ENCODE measurements at places on chromosomes 5 and 9.

GRCh38 chr5:52769061-52769460, 18.7 kb upstream of the ITGA1 start:
- DNase-seq = no peak

GRCh38 chr9:83284746-83285145, 221.8 kb upstream of the RASEF start:
- DNase-seq = no peak

DNA sequence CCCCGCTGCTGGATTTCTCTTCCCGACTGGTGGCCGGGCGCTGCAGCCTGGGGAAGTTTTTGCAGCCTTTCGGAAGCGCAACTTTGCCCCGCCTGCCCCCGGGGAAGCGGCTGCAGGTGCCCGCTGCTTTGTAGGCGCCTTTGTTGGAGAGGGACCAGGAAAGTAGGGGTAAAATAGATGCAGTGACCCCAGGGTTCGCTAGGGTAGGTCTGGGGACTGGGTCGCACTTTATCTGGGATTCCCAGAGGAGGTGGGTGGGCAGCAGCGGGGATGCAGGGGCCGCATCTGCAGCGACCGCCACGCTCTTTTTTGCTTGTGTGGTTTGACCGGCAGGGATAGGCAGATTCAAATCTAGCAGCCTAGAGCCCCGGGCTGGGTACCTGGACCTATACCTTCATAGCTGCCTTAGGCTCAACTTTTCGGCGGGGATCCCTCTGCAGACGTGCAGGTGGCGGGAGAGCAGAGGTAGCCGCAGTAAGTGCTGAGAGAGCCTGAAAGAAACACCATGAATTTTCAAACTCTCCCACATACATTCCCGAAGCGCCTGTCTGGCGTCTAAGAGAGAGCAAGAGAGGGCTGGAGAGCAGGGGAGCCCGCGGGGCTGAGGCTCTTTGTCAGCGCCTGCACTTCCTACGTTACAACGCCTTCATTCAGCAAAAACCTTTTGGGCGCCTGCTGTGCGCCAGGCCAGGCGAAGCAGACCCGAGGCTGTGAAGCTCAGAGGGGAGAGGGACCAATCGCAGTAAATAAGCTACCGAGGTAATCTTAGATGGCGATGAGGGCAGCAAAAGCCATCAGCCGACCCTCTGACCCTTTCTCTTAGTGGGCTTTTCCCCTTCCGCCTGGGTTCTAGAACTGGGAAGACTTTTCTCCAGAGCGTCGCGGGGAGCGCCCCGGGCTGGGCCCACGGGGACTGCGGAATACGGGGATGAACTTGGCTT, 642 bp downstream of the SV2C start:
- peak; percentile 77 for DNase-seq

- no peak for DNase-seq
Measured at GRCh38 chr5:159510282-159510681, 180.0 kb upstream of the IL12B start.

- no peak for DNase-seq
Measured at GRCh38 chr9:86667307-86667706, 280.0 kb downstream of the GAS1 start.

DNA sequence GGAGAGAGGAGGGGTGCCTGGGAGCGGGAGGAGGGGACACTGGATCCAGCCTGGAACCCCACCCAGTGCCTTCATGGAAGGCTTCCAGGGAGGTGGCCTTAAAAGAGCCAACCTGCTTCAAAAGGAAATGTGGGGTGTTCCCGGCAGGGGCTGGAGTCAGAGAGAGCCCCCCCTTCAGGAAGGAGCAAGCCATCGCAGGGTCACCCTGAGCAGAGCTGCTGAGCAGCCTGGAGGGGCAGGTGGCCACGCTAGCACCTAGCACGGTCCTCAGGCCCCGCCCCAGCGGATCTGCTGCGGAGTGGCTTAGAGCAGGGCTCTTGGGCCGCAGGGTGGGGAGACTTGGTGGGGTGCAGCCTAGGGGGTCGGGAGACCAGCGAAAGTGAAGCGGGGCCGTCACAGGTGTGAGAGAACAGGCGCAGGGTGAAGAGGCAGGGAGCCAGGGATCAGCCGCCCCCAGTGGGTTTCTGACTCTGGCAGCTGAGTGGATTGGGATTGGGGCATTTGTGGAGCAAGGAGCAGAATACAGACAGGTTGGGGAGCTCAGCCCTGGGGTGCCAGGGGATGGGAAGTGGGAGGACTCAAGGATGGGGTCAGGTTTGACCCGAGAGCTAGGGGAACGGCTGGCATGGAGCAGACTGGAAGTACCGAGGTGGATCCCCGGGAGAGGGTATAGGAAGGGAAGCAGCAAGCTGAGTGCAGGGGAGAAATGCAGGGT, 1.5 kb downstream of the LCN2 start:
- DNase-seq = no peak

- DNase-seq = no peak
Measured at GRCh38 chr5:151016700-151017099, 3.7 kb upstream of the GPX3 start.

DNA sequence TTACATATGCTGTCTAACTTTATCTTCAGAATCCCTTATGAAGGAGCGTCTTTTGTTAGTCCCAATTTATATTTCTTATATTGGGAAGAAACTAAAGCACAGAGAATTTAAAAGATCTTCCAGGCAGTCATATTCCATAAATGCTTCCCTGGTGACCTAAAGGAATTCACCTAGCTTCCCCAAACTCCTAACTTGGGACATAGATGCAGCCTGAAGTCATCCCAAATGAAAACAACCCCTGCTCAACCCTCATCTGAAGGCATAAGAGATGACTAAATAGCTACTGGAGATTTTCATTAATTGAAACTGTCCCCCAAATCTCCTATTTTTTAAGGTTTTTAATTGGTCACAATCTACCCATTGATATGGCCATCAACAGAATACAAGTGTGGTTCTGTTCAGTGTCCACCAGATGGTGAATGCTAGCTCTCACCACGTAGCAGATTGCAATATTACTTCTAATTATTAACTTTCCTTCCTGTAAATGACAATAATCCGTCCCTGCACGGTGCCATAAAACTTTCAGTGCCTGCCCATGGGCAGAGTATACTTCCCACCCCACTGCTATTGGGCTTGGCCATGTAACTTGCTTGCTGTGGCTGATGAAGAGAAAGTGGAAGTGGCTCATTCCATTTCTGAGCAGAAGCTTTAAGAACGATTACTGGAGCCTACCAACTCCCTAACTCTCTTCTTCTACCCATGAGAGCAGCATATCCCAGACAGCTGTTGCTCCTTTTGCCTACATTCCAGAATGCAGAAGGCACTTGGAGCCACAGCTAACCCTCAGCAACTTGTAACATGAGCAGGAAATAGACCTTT, 18.7 kb downstream of the PRUNE2 start:
- no peak for DNase-seq

DNA sequence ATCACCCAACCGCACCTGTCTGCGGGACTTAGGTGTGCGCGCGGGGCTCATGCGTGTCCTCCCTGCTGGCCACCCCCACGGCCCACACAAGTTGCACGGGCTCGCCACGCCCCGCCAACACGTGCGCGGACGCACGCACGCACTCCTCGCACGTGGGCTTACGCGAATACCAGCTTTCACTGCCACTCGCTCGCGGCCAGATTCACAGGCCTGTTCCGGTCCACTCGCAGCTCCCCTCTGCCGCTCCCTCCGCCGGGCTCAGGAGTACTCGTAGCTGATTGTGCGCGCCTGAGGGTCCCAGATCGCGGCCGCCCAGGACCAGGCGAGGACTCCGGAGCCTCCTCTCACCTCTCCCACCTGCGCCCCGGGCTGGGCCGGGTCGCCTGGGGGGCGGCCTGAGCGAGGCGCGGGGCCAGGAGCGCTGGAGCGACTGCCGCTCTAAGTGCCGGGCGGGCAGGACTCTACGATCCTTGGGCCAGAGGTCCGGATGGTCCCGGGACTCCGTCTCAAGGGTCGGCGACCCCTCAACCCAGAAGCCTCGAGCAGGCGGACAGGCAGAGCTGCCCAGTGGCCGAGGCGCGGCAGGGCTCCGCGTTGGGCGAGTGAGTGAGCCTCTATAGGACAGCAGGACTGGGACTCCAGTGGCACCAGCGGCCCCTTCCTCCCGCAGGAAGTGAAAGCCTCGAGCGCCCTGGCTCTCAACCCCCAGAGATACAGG, 3.4 kb downstream of the PCDHGC5 start:
- no peak for DNase-seq

GRCh38 chr5:142686210-142686734, 382 bp upstream of the FGF1 start:
- no peak for DNase-seq

- no peak for DNase-seq
Measured at GRCh38 chr5:40046792-40047191, 622.0 kb upstream of the DAB2 start.

- no peak for DNase-seq
Measured at GRCh38 chr5:58505971-58506640, 14.9 kb downstream of the GAPT start.

- DNase-seq = no peak
Measured at GRCh38 chr5:51691538-51692079, 308.4 kb downstream of the ISL1 start.

Data from NCI-H748 treated with DMSO at 0.1 percent for 48 hours (cell line).